NCI-H1105 treated with DMSO at 0.1 percent for 48 hours (cell line): ENCODE measurements at places on chromosomes 3 and 15.

GRCh38 chr3:40938591-40938990 is 260.7 kb upstream of the CTNNB1 start:
- DNase-seq = peak; percentile 0

DNA sequence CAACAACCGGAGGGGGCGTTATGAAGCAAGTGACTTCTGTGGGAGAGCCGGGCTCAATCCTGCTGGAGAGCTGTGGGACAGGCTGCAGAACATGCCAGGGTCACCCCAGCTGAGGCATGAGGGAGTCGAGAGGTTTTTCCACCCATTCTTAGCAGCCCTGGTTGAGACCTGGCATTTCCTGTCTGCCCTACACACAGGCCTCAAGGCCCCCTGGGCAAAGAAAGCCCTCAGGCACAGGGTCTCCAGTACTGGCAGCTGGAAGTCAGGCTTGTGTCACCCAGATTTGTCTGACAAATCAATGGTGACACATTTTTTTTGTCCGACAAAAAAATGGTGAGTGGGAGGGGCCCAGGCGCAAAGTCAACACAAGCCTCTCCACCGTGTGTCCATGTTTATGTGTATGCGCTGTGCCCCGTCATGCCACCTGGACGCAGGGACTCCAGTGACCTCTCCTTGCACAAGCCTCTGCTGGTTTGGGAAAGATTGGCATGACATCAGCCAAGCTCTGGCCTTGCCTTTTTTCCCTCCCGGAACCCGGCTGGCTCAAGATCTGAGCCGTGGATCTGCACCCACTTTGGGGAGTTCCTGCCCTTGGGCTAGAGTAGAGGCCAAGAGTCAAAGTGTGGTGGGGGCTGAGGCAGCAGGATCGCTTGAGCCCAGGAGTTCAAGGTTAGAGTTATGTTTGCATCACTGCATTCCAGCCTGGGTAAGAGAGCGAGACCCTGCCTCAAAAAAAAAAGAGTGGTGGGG is 20.8 kb upstream of the ALAS1 start:
- no peak for DNase-seq

DNA sequence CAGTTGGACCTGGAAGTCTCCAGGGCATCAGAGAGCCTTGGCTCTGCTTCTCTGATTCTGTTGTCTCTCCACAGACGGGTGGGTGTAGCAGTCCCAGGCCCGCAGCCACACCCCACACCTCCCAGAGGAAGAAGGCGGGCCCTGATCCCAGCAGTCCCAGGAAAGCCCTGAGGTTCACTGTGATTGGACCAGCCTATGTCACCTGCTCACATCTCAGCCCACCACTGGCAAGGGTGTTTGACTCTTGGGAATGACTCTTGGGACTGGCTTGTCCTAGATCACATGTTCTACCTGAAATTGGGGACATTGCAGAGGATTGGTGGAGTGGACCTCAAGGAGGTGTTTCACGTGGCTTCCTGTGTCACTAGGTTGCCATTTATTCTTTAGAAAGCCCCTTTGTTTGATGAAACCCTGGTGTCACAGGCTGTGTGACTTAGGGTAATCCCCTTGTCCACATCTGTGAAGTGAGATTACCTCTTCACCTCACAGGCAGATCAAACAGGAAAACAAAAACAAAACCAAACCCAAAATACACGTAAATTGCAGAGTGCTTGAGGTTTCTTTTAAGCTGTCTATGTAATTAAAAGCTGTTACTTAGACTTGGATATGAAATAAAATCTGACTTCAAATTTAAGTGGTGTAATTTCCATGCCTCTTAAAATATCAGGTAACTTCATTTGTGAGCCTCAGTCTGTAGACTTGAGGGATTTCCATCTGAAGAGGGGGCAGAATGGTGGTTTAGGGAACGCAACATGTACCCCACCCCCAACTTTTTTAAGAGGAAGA is 26.7 kb downstream of the FLNB start:
- DNase-seq = no peak

DNA sequence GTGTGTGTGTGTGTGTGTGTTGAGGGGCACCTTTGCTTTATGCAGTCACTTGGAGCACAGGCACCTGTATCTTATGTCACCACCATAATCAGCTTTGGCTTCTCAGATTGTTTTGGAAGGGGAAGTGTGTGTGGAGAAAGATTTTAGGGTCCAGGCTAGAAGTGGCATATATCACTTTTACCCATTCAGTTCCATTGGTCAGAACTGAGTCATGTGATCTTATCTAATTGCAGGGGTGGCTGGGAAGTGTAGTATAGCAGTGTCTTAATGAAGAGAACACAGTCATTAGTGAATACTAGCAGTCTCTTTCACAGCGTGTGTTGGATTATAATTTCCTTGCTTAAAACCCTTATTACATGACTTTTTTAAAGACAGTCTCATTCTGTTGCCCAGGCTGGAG is 20.6 kb downstream of the NCK1 start:
- peak; percentile 11 for DNase-seq

GRCh38 chr15:30824518-30825195 is 79.1 kb upstream of the FAN1 start:
- DNase-seq = no peak

GRCh38 chr15:46365572-46365971 is 730.7 kb downstream of the SQOR start:
- DNase-seq = peak; percentile 26

GRCh38 chr3:184177331-184177731 is 2.7 kb downstream of the AP2M1 start:
- no peak for DNase-seq

DNA sequence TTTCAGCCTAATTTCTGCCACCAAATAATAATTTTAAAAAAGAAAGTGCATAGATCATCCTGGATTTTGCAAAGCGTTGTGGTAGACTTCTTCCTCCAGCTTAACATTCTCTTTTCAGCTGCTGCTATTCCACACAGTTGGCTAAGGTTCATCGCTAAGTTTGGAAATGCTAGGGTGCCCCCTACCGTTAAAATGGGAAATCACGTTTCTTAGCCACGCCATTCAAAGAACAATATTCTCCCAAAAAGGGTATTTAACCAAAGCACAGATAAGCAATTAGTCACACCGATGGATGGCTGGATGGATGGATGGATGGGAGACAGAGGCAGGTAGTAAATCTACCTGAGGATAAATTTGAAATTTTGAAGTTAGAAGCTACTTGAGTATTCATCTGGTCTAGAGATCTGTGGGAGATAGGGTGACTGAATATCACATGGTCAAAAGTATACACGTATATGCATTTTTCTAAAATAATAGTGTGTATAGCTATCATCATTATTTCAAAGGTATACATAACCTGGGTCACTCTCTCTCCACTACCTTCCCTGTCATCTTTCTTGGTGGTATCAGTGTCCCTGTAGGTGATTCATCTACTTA is 67.2 kb downstream of the EFHB start:
- peak; percentile 52 for DNase-seq

GRCh38 chr3:153355559-153355958 is 193.5 kb downstream of the RAP2B start:
- no peak for DNase-seq

- no peak for DNase-seq
Measured at GRCh38 chr15:52186651-52187486, 4.3 kb downstream of the GNB5 start.

- DNase-seq = no peak
Measured at GRCh38 chr15:48985516-48985915, 21.8 kb upstream of the SHC4 start.

- DNase-seq = no peak
Measured at GRCh38 chr3:101036676-101037075, 43.5 kb upstream of the ABI3BP start.
